ENCODE measurements at places on chromosomes 12 and 14.

- no peak for DNase-seq
Measured at GRCh38 chr14:76958020-76958979, 70.2 kb downstream of the IRF2BPL start.

GRCh38 chr12:45458854-45459807, 243.2 kb downstream of the ANO6 start:
- DNase-seq = no peak

- no peak for DNase-seq
Measured at GRCh38 chr12:6226679-6227051, 26.5 kb downstream of the CD9 start.

GRCh38 chr14:25274529-25274928, 224.6 kb upstream of the STXBP6 start:
- no peak for DNase-seq

DNA sequence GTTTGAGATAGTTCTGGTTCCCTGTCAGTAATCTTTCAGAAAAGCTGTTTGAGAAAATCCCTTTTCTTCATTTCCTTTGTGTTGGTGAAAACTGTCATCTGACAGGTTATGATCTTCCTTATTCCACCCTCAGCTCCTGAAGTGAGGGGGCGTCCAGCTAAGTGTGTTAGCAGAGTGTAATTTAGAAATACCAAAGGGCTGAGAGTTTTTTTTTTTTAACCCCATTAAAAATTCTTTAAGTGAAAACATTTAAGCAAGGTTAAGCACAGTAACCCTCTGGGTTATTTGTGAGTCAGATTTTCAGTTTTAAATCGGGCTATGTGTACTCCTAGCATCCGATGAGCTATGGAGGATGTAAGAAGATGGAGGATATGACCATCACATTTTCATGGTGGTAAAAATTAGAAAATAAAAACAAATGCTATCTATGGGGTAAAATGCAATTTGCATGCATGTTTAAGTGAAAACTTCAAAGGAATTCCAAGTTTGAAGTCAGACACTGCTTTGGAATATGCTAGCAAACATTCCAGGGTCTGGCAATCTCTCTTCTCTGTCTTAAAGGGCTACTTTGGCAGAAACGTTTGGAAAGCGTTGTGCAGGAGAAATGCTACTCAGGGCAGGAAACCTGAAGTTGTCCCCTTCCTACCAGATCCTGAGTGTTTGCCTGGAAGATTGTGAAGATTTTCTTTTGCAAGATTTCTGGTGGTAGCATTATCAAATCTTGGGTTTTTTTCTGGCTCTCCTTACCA, 197.0 kb upstream of the PRICKLE1 start:
- no peak for DNase-seq

GRCh38 chr12:31991815-31992214, 32.6 kb downstream of the RESF1 start:
- no peak for DNase-seq
